ENCODE measurements at places on chromosomes 13 and 19.
A peak's percentile ranks its signal among the peaks of the same experiment; 100 is the strongest.

GRCh38 chr13:40026741-40027140, 371.3 kb downstream of the COG6 start:
- no peak for DNase-seq

DNA sequence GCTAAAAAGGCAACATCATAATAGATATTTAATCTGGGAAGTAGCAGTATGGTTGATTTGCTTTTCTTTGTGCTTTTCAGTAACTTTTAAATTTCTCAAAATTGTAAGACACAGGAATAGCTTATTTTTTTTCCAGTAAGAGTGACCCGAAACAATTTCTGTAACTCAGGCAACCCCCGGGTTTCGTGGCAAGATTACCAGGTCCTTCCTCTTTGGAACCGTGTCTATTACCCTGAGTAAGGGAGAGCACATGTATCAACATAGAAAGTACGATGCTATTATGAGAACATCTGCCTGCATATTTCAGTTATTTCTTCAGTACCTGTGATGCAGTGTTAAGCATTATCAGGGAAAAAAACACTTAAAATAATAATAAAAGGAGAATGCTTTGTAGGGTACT, 64.1 kb downstream of the DOCK9 start:
- no peak for DNase-seq

DNA sequence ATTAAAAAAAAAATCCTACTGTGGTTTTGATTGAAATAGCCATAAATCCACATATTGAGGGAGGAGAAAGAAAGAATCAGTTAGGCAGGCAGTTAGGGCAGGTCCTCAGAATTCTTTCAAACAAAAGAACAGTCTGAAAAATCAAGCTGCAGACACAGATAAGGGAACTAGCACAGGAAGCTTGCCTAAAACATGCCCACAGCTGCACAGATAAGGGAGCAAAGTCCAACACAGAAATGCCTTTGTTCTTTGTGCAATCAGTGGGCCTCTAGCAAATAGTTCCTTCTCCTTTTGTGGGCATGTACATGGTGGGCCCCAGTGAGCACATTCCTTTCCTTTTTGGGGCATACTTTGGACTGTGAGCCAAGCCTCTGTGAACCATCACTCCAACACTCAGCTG, 42.7 kb downstream of the UTP14C start:
- DNase-seq, result peak; percentile 37

DNA sequence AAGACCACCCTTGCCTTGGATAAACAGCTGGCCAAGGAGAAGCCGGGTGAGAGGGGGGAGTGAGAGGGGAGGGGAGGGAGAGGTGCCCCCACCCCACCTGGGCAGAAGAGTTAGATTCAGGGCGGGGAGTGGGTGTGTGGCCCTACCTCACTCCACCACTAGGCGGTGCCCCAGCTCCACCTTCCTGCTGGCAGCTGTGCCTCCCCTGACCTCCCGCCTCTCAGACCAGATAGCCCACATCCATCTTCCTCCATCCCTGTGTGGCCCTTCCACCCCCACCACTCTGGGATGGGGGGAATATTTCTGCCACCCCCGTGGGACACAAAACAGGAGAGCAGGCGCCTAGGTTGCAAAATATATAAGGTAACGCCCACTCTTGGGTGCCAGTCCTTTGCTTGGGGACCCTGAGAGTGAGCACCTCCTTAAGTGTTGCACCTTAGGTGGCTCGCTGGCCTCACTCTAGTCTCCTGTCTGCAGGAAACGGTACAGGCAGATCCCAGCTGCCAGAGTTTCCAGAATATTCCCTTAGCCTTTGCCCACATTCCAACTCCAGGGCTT, 13.8 kb upstream of the EHD2 start:
- peak; percentile 62 for DNase-seq

GRCh38 chr19:5585461-5586299, 17.9 kb upstream of the TINCR start:
- DNase-seq, result peak; percentile 67

Measured in KBM-7 (cell line).